CD4-positive, alpha-beta T cell treated with Interleukin-15 for 4 hours (primary cell): ENCODE measurements at places on chromosomes 5 and 9.

- DNase-seq: no peak
Measured at GRCh38 chr9:5122116-5122515, 63.3 kb downstream of the INSL6 start.

GRCh38 chr5:168086746-168087145 is 204.7 kb upstream of the WWC1 start:
- no peak for DNase-seq

- DNase-seq: no peak
Measured at GRCh38 chr5:110653231-110653970, 73.1 kb downstream of the TMEM232 start.

GRCh38 chr5:126769703-126770102 is 7.2 kb upstream of the LMNB1 start:
- DNase-seq: no peak
